ENCODE measurements at places on chromosomes 7 and 10. TPM values are rescaled to one million over a fixed set of nuclear protein-coding genes. Genes with fewer than 3 reads are reported as not detected.

Gene SDK1
- total RNA-seq: 2.4 TPM

Gene OR2A12
- not detected for total RNA-seq

Gene ELFN1
- total RNA-seq: 0.93 TPM

Gene ADCYAP1R1
- not detected for total RNA-seq

Gene BRI3
- total RNA-seq: 63.9 TPM

Gene ANKRD7
- 0.26 TPM for total RNA-seq

Gene NME8
- not detected for total RNA-seq

Gene LMOD2
- not detected for total RNA-seq

Gene LEP
- total RNA-seq: 1.7 TPM

Gene PRSS1
- not detected for total RNA-seq

Gene OR6B1
- not detected for total RNA-seq

Gene PGAM2
- total RNA-seq: 0.26 TPM

Gene DUS4L
- 5.0 TPM for total RNA-seq

Gene GIMAP2
- 0.09 TPM for total RNA-seq

Gene ANK3
- total RNA-seq: 13.8 TPM

Gene ERCC6
- total RNA-seq: 22.4 TPM

Gene HOXA1
- total RNA-seq: 3.3 TPM

Gene CEP41
- 16.8 TPM for total RNA-seq

Gene CH25H
- total RNA-seq: 1.6 TPM

Gene CDNF
- 0.09 TPM for total RNA-seq

Gene TTYH3
- total RNA-seq: 59.0 TPM

Gene SEC61A2
- 39.7 TPM for total RNA-seq

Gene FEZF1
- not detected for total RNA-seq

Gene PON1
- total RNA-seq: not detected

Gene HOGA1
- total RNA-seq: 0.58 TPM

Gene GPR85
- 0.35 TPM for total RNA-seq

Gene MGMT
- 55.7 TPM for total RNA-seq

Gene PLEKHS1
- total RNA-seq: not detected

Gene TDRD1
- 0.23 TPM for total RNA-seq

Gene MBL2
- total RNA-seq: not detected

Gene TMEM184A
- not detected for total RNA-seq

Gene PHYH
- total RNA-seq: 20.3 TPM

Gene OR2A7
- 0.17 TPM for total RNA-seq

Measured in pericardium fibroblast (primary cell).